Stimulated activated CD4-positive, alpha-beta T cell treated with anti-CD3 and anti-CD28 coated beads, Interleukin-2, amount 100 ng/mL, for 48 hours (primary cell): ENCODE measurements at places on chromosomes 11 and 22.
A peak's percentile ranks its signal among the peaks of the same experiment; 100 is the strongest.

- no peak for DNase-seq
Measured at GRCh38 chr11:26948881-26949280, 45.0 kb upstream of the FIBIN start.

DNA sequence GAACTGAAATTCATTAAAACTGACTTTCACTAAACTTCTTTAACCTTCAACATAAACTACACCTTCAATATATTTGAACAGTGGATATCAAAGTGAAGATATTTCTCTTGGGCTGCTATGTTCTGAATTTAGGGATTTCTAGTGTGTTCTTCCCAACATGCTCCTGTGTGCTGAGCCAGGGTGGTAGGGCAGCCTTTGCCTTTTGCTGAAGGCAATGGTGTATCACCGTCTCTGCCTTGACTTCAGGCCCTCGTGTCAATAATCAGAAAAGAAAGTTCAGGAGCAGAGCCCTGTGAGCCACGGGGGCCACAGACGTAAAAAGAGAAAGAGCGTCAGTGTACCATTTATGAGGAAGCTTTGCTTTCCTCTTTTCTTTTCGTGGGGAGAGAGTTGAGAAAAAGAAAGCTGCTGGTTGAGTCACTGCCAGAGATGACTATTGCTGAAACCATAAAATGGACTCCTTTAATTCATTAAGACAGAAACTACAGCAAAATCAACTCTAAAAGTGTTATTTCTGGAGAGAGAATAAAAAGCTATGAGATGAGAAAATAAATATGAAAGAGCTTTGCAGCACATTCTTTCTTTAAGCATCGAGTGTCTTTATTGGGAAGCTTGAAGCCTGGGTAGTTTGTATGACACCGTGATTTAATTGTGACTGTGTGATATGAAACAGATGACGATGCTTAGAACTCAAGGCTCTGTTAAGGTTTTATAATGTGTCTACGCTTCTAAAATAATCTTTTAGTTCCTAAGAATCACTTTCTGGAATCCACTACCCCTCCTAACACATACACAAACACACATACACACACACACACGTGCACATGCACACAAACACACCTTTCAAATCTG lies 271.8 kb upstream of the MTNR1B start:
- DNase-seq: no peak

DNA sequence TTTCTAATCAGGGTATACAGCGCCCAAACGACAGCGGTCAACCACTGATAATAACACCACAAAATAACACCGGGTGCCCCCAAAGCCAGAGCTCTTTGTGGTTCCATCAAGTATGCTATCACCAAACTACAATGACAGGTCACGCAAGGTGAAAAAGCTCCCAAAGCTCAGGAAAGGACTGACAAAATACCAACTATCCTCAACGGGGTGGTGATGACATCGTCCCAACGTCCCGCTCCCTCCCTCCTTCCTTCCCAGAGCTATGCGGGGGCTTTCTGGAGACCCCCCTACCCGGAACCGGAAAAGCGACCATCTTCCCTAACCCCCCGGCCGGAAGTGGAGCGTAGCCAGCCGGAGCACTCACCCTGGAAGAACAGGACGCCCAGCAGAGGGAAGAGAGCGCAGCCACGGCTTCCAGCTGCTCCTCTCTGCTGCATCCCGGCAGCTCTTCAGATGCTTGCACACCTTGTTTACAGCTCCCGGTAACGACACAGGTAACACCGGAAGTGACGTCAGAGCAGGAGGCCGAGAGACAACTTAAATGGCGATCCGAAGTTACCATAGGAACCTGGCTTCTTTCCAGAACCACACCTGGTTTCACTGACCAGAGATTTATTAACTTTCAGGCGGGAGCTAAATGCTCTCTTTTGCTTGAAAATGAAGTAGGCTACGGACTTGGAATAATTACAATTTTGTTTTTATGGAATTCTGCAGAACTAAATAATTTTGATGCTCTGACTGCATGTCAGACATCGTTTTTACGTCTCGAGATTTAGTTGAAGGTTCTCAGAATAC lies at the start of gene MPZL3:
TSS of gene MPZL3 (minus strand) at position 508 of the 795 bp plus-strand sequence. CDS start at position 437, 71 bp downstream.
- DNase-seq: peak; percentile 73

DNA sequence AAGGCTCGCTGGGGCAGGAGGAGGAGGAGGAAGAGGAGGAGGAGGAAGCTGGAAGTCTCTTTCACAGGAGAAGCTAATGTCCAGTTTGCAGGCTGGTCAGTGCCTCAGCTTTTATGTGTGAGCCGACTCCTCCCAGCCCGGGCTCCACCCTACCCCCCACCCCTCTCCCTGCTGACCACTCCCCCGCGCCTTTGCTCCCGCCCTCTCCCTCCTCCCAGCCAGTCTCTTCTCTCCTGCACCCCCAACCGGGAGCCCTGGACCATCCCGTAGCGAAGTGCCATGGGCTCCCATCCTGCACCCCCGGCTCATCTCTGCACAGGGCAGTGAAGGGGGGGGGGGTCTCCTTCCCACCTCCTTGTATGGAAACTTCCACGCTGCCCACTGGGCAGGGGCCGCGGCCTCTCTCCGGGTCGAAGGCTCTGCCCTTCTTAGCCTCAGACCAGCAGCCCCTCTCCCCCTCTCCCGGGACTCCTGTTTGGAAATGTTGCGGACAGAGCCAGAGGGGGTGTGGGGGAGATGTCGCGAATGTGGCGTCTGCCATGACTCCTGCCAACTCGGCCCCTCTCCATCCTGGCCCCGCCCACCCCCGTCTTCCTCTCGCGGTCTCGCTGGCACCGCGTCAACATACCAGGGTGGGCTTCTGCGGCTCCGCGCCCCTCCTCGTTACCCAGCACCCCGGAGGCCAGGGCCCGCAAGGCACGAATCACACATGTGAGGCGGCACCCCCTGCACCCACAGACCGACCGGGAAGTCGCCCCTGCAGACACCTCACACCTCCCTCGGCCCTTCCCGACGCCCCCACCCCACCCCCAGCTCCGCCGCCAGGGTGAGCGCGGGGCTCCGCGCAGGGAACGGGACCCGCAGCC lies 1.8 kb downstream of the IGF2 start:
- no peak for DNase-seq

- no peak for DNase-seq
Measured at GRCh38 chr11:13327421-13327820, 49.8 kb downstream of the BMAL1 start.

- no peak for DNase-seq
Measured at GRCh38 chr11:80163011-80163410, 722.2 kb upstream of the TENM4 start.
